Stimulated activated CD4-positive, alpha-beta T cell treated with anti-CD3 and anti-CD28 coated beads, Interleukin-15, amount 100 ng/mL, for 24 hours (primary cell): ENCODE measurements at places on chromosomes 16 and 17.
A peak's percentile ranks its signal among the peaks of the same experiment; 100 is the strongest.

- no peak for DNase-seq
These were observed 6.7 kb downstream of the ERI2 start for GRCh38 chr16:20799599-20799998.

- DNase-seq: no peak
These were observed 109.3 kb downstream of the DNAH9 start for GRCh38 chr17:11707586-11707985.

DNA sequence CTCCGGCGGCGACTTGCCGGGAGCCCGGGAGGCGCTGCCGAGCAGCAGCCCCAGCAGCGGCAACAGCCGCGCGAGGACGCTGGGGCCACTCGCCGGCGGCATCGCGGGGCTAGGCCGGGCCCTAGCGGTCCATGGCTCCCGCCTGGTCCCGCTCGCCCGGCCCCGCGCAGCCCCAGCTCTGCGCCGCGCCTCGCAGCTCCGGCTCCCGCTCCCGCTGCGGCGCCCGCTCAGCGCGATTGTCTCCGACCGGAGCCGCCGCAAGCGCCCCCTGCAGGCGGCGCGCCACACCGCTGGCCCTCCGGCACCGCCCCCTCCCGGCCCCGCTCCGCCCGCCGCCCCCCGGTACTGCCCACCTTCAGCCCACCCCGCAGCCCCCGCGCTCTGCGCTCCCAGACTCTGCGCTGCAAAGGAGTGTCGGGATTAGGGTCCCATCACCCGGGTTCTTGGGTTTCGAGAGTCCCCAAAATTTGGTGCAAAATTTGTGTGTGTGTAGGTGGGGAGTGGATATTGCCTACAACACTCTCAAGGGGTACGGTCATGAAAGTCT, at the start of gene FAM171A2:
TSS of gene FAM171A2 (minus strand) at position 241 of the 547 bp plus-strand sequence. CDS start at position 102, 139 bp downstream.
- peak; percentile 75 for DNase-seq

- DNase-seq: no peak
These were observed 1028.1 kb upstream of the EEF2KMT start for GRCh38 chr16:6125483-6126259.
